ENCODE measurements at places on chromosomes 6 and 20.

DNA sequence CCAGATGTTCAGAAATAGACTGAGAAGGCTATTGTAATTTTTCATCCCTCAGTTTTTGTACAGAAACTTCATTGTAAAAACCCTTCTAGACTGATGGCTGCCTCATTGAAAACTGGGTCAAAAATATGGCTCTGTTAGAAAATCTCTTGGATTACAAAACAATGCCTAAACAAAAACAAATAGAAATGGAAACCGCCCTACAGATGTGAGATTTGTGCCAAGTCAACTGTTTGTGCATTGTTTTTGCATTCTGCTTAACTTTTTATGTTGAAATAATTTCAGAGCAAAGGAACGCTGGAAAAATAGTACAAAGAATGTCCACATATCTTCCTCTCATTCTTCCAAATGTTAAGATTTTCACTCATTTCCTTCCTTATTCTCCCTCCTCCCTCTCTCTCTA, 425.1 kb downstream of the FOXA2 start:
- DNase-seq: no peak

DNA sequence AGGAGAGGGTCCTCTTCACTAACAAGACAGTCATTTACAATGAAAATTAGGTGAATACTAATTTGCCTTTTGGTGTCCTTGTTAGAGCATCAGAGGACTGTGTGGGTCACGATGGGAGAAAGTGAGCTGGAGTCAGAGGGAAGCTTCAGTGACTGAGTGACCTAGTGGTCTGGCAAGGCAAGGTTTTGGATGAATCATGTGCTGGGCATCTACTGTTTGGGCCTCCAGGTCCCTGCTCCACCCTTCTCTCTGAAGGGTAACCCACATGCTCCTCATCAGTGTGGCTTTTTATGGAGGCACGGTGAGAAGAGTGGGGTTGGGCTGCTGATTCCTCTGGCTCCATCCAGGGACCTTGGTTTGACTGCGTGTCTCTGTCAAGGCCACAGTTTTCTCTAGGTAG, 60.5 kb upstream of the EXOC2 start:
- DNase-seq: no peak

GRCh38 chr6:108102965-108103364, 28.4 kb upstream of the OSTM1 start:
- no peak for DNase-seq

DNA sequence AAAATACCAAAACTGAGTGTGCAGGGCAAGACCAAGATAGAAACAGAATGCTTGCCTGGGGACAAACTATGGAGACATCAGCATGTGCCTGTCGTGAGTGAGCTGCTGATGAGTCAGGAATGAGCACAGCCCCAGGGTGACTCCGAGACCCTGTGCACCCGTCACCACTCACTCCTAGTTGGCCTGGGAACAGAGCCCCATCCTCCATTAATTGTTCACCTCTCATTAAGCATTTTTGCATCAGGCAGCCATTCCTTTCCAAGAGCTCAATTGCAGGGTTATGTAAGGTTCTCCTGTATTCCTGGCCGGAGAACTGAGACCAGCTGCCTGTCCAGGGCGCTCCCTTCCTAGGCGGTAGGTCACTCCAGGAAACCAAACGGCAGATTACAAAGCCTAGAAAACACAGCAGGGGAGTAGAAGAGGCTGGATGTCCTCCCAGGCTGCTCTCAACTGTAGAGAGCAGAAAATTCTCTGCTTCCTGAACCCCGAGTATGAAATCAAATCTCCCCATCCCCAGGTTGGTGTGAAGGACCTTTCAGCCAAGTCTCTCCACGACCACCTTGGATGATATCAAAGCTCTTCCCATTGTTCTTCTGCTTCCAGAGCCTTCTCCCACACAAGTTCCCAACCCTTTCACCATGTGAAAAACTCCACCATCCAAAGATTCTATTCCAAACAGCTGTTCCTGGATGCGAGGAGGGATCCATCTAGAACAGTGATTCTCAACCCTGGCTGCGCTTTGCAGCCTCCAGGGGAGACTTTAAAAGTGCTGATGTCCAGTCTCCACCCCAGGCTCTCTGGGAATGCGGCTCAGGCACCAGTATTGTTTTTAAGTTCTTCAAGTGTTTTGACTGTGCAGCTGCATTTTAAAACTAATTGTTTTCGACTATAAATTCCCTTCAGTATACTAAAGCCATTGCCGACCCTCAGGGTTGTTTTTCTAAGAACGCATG, 532.6 kb upstream of the JARID2 start:
- no peak for DNase-seq

- DNase-seq: no peak
These were observed 1.1 kb upstream of the SYTL3 start for GRCh38 chr6:158648682-158649131.

DNA sequence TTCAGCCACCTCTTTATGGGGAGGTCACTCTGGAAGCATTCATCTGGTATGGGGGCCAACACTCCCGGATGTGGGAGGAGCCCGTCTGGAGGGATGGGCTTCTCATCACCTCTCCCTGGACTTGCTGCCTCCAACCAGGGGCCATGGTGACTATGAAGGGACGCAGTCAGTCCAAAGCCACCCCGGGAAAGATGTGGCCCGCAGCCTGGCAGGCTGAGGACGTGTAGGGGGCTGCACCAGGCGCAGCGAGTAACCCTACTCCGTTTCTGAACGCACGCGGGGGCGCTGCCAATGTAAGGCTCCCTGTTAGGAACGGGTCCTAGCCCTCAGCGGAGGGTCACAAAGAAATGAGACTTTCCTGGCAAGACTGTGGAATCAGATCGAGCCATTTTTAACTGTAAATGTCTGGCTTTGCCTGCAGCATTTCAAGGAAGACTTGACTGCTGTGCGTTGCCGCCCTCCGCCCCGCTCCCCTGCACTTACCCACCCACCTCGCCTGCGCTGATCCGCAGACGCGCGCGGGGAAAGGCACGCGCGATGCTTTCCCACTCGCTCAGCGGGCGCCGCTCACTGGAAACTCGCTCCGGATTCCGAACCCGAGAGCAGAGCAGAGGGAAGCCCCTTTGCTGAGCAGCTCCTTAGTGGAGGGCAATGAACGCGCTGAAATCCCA, 55.1 kb downstream of the IL20RA start:
- DNase-seq: no peak

GRCh38 chr6:33949877-33950435, 146.2 kb upstream of the MLN start:
- DNase-seq: no peak

Measured in NCI-H1436 treated with DMSO at 0.1 percent for 48 hours (cell line).